ENCODE measurements at places on chromosomes 13 and 19.

- ATAC-seq = no peak
Observed at GRCh38 chr19:32173836-32174235, 171.6 kb upstream of the ZNF507 start.

DNA sequence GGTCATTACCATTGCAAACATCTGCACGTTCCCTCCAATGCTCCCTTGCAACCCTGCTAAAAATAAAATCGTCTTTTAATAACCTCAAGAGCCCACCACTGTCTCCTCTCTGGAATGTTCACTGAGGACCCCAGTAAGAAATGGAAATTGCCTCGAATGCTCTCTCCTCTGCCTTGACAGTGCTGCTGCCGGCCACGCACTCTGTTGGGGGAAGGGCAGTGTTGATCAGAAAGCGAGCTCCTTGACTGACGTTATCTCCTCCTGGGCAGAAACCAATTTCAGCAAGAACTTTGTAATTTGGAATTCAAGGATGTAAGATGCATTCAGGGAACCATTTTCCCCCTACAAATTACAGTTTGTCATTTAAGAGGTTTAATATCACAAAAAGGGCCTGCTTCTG lies 718.5 kb downstream of the UQCRFS1 start:
- peak; percentile 32 for ATAC-seq

GRCh38 chr19:1397838-1398237 lies 3.5 kb downstream of the GAMT start:
- no peak for ATAC-seq

DNA sequence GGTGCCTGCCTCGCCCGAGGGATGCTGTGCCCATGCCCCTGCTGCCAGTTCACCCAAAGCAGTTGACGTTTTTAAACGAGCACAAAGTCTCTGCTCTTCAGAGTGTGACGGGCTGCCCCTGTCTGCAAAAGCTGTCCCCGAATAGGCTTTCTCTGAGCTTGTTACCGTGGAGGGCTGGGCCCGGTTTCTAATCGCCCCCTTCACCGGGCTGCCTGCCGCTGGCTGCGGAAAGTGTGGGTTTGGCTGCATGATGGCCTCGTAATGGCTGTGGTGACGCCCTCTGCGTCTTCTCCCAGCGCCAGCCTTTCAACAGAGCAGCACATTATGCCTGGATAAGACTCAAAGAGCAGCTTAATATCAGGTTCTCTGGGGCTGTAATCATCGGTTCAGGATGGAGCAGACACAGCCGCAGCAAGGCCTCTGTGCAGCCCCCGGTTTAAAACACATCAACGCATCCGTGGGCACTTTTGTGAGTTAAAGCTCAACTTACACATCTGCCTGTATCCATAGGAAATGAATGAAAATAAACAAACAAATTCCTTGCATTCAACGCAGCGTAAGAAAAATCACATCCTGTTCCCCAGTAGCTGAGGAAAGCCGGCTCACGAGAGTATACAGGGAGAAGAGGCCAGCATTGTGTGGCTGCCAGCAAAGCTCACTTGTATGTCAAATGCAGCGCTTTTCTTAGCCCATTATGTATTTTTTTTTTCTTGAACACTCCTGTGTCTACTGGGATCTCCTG lies 166.4 kb upstream of the SOX1 start:
- no peak for ATAC-seq

- ATAC-seq = no peak
Observed at GRCh38 chr13:76000131-76000530, 364.0 kb downstream of the LMO7 start.

GRCh38 chr13:48506092-48506701 lies 26.7 kb downstream of the RCBTB2 start:
- ATAC-seq = peak; percentile 85

GRCh38 chr19:46192992-46193650 lies 36.4 kb upstream of the IGFL1 start:
- ATAC-seq = peak; percentile 71

DNA sequence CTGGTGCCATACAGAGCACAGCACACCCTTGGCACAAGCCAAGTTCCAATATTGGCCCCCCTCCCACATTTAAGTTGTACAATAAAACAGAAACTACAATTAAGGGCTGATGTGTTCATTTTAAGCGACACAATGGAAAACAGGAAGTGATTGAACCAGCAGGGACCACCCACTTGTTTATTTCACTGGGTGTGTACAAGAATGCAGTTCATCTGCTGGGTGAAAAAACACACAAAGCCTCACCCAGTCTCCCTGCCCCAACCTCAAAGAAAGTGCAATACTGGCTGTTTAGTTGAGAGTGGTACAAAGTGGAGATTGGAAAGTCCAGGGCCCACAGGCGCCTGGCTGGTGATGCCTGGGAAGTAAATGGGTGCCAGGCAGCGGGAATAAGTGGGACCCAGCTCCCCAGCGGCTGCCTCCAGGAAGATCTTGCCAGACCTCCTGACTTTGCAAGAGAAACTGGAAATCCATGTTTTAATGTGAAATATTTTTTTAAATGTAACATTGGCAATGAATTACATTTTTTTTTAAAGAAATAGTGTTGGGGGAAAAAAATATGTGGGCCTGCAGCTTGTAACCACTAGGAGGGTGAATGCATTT lies 322.1 kb downstream of the ZNF536 start:
- no peak for ATAC-seq

DNA sequence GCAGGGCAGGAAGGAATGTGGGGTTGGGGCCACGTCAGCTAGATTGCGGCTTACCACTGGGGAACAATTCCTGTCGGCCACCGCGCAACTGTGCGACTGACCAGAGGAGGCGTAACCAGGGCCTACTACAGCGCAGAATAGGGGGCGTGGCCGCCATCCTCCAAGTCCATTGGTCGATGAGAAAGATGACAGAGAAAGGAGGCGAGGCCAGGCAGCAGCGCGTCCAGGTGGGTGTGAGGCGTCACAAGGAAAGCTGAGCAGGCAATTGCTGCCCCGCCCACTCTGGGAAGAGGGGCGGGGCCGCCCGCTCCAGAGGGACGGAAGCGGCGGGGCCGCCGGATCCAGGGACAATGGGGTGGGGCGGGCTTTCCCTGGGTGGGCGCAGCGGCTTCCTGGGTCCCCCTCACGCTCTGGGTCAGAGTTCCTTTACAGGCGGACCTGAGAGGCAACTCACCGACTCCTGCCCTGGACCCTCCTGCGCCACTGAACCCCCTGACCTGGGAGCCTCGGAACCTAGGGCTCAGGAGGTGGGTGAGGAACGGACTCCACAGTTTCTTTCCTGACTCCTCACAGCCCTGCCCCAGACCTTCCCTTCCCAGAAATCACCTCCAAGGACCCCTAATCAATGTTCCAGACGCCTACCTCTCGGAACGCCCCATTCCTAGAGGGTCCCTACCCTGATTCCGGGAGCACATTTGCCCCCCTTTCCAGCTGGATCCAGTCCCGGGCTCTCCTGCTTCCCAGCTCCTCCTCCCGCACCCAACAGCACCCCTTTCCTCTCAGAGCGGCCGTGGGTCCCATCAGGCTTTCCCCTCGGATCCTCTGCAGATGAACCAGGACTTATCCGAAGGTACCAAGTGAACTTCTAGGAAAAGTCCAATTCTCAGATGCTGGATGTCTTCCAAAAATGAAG lies 101.5 kb upstream of the ZNF492 start:
- ATAC-seq = no peak

GRCh38 chr13:112819111-112819510 lies 129.3 kb downstream of the ATP11A start:
- no peak for ATAC-seq

Measured in motor neuron (in vitro differentiated cells).